ENCODE measurements at places on chromosomes 16 and 17. TPM values are rescaled to one million over a fixed set of nuclear protein-coding genes. Genes with fewer than 3 reads are reported as not detected.

GLP2R gene
- not detected for total RNA-seq

NKD1 gene
- total RNA-seq, result 7.9 TPM

DNA sequence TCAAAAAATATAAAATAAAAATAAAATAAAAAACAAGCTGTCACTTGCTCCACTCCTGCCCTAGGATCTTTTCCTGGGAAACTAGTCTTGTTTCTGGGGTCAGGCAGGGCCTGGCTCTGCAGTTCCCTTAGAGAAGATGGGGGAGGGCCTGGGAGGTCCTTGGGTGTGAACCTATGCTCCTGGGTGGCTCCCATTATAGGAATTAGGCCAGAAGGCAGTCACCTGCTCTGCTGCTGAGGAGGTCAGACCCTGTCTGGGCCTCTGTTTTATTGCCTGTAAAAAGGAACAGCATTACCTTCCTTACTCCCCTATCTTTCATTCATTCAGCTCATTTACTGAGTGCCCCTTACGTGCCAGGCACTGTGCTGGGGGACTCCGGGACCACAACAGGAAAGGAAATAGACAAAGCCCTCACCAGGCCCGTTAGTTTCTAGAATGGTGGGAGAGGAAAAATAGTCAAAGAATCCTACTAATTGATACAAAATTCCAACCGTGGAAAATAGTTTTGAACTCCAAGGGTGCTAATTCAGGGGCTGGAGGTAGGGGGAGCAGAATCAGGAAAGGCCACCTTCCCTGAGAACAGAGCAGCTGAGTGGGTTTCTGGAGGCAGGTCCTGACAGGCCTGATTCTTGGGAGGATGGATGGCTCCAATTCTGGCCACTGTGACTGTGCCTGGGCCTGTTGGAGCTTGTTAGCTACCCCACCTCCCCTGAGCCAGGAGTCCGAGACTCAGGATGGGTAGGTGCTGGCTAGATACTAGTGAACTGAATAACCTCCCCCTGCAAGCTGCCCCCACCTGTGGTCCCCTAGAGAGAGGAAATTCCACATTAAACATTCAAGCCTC, 1.3 kb upstream of the SLC46A1 start:
- H3K36me3 ChIP-seq, result no peaks in the 10 kb centered on the region
- no peak overlapping the region for H3K4me3 ChIP-seq
- H3K4me1 ChIP-seq, result peaks cover 9% of the 10 kb centered on the region
- no peak overlapping the region for H3K27ac ChIP-seq

GRCh38 chr17:66397486-66397885, 95.1 kb downstream of the PRKCA start:
- DNase-seq, result no peak
- peaks cover 73% of the 10 kb centered on the region for H3K4me1 ChIP-seq
- H3K36me3 ChIP-seq, result no peaks in the 10 kb centered on the region
- peak overlapping the region; percentile 58 for H3K27ac ChIP-seq
- H3K27me3 ChIP-seq, result no peaks in the 10 kb centered on the region

GRCh38 chr16:57482845-57483545, 3.3 kb downstream of the DOK4 start:
- H3K36me3 ChIP-seq, result no peaks in the 10 kb centered on the region
- H3K4me3 ChIP-seq, result no peak overlapping the region
- no peaks in the 10 kb centered on the region for H3K27me3 ChIP-seq
- DNase-seq, result no peak

DNA sequence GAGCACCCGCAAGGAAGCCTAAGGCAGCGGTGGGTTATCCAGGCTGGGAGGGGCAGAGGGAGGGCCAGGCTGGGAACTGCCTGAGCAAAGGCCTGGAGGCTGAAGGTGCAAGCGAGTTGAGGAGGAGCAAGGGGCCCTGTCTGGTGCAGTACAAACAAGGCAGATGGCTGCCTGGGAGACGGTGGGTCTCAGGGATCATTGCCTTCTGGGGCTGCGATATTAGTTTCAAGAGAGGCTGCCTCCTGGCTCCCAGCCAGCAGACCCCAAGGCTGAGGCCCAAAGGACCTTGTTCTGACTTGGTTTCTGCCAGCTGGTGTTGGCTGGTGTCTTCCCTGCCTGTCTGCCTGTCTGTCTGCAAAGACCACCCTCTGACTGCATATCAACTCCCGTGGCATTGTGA, 154.0 kb downstream of the IRF8 start:
- H3K27ac ChIP-seq, result no peak overlapping the region
- no peaks in the 10 kb centered on the region for H3K27me3 ChIP-seq
- no peaks in the 10 kb centered on the region for H3K4me1 ChIP-seq
- no peaks in the 10 kb centered on the region for H3K36me3 ChIP-seq

DNA sequence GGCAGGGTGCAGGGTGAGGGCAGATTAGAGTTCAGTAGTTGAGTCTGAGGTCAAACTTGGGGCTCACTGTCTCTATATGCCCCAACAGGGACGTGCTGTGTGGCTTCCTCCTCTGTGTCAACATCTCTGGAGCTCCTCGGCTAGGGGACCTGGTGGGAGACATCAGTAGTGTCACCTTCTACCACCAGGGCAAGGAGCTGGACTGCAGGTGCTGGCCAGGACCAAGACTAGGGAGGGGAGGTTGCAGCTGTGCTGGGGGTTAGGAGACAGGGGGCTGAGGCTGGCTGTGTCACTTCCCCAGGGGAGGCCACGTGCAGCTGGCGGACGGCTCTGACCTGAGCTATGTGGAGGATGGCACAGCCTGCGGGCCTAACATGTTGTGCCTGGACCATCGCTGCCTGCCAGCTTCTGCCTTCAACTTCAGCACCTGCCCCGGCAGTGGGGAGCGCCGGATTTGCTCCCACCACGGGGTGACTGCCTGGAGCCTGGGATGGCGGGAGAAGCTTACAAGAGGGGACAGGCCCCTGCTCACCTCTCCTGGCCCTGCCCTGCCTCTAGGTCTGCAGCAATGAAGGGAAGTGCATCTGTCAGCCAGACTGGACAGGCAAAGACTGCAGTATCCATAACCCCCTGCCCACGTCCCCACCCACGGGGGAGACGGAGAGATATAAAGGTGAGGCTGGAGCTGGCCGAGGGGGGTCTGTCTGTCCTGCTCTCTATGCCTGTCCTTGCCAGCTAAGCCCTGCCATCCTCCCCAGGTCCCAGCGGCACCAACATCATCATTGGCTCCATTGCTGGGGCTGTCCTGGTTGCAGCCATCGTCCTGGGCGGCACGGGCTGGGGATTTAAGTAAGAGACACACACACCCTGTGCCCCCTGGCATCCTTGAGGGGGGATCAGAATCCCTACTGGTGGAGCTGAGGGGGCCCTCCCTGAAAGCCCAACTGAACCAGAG, 18.9 kb downstream of the ADAM11 start:
- no peaks in the 10 kb centered on the region for H3K36me3 ChIP-seq
- no peaks in the 10 kb centered on the region for H3K4me1 ChIP-seq
- no peak overlapping the region for H3K27ac ChIP-seq
- no peaks in the 10 kb centered on the region for H3K27me3 ChIP-seq
- DNase-seq, result no peak
- H3K4me3 ChIP-seq, result no peak overlapping the region

All from naive thymus-derived CD4-positive, alpha-beta T cell (primary cell).